CD4-positive, alpha-beta T cell treated with Interleukin-10 for 1 hour (primary cell): ENCODE measurements at places on chromosomes 7 and 10.

GRCh38 chr7:106057204-106057961 lies 54.7 kb downstream of the SYPL1 start:
- DNase-seq, result no peak

DNA sequence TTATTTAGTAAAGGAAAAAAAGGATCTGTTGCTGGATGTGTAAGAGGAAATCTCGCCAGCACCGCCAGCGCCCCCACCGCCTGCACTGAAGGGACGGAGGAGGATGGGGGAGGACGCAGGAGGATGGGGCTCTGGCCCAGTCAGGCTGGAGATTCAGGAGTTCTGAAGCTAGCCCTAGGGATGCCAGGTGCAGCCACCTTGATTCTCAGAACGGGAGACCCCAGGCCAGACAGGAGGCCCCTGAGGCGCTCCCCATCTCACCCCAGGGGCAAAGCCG lies 1.3 kb downstream of the CAMK2B start:
- no peak for DNase-seq

GRCh38 chr7:18610331-18610948 lies 114.9 kb downstream of the HDAC9 start:
- DNase-seq, result no peak

DNA sequence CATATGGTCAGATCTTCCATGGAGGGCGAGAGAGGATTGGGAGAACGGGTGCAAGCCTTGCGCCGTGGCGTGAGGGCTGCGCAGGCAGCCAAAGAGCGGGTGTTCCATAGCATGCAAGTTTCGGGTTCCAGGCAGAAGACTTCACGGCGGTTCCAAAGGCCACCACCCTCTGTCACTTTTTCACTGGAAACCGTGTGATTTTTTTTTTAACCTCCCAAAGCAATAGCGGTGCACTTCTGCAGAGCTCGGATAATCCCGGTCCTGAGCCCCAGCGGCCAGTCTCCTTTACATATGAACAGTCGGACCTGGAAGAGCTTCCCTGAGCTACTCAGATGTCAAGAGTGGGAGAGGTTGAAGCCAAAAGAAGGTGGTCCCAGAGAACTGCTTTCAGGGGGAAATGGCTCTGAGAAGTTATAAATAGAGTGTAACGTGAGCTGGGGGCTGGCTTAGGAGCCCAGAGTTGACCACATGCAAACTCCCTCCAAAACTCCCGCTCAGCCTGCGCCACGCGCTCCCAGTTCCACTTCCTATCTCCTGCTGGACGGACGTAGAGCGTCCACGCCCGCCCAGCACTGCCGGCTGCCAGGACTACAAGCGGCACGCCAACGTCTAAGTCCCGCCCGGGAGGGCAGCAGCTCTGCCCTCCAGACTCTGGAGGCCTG lies at the start of gene MEOX2:
Gene MEOX2, minus strand, starts transcription at position 389 of the 662 bp plus-strand sequence. Its CDS starts 281 bp downstream, at position 108.
- no peak for DNase-seq

GRCh38 chr7:107090457-107090856 lies 46.0 kb downstream of the PRKAR2B start:
- DNase-seq, result no peak

DNA sequence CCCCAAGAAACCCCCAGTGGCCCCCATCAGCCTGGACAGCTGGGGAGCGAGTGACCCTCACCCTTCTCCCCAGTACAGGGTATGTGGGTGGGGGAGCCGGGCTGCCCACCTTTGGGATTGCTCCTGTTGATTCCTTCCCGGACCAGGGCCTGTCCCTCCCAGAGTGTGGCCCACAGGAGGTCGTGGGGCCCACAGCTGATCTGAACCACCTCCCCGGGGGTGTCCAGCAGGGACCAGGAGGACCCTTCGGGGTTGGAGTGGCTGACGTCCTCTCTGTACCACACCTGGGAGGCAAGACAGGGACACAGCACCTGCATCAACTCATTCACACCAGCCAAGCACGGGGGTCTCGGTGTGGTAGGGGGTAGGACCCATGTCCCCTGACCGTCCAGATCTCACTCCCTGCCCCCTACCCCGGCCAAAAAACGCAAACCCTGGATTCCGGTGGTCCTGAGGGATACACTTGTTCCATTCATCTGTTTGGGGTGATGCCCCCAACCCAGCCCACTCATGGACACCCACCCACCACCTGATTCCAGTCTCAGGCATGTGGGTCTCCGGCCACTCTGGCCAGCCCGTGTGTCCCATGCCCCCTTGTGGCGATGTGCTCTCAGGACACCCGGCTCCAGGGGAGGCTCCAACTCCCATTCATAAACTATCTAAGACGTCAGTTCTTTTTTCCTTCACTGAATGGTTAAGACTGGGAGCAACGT lies 10.9 kb downstream of the TECPR1 start:
- DNase-seq, result peak; percentile 26

- DNase-seq, result no peak
Observed at GRCh38 chr7:96430356-96430755, 108.5 kb upstream of the SLC25A13 start.

DNA sequence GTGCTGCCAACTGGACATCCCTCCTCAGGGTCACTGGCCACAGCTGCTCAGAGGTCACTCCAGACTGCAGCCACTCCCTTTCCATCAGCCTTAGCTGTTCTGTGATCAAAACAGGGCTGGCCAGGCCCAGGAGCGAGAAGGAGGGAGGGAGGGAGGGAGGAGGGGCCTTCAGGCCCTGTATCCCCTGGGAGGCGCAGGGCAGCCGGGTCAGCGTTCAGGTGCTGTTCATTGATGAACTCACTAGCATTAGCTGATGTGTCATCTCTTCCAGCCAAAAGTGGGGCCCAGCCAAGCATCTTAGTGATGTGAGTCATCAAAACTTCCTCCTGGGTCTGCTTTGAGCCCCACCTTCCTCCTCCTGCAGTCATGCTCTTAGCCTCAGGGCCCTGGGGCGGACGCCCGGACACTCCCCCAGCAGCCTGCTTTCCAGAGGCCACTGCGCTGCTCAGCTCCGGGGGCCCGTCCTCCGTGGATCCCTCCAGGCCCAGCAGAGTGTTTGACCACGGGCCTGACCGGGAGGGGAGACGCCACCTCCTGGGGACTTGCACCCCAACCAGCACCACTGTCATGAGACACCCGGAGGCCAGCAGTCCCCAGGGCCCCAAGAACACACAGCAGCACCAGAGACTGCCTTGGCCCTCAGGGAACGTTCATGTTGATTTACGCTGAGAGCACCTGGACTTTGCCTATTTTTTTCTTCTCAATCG lies 149.2 kb downstream of the PRKAG2 start:
- no peak for DNase-seq
